ENCODE measurements at places on chromosomes 11 and 22.
A peak's percentile ranks its signal among the peaks of the same experiment; 100 is the strongest.

DNA sequence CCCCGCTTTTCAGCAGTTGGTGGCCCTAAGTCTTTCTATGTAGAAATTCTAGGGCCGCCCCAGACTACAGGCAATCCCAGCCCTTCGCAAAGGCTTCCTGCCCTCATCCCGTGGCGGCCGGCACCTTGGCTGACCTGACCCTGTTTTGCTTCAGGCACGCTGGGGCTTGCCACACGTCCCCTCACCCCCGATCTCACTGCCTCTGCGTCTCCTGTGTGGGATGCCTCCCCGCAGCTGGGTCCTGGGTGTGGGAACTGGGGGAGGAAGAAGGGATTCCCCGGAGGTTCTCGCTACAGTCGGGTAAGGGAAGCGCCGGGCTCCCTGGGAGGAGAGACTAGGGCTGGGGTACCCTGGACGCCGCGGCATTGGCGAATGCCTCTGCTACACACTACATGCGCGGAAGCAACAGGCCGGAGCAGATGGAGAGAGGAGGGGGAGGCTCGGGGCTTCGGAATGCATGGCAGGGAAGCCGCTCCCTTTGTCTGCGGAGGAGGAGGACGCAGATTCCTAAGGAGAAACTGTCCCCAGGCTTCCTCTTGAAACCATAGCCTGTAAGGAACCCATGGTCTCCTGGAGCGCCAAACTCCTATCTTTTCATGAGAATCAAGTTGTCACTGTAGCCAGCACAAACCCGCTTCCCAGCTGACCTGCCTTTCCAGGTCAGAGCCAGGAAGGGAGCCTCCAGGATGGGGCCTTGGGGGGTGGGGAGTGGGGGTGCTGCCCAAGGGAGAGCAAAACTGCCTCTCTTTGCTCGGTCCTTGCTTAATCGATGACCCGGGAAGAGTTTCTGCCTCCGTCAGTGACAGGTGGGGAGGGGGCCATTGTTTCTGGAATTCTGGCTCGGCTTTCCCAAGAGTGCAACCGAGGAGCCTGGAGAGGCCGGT is 1.4 kb downstream of the DTX4 start:
- DNase-seq = no peak

DNA sequence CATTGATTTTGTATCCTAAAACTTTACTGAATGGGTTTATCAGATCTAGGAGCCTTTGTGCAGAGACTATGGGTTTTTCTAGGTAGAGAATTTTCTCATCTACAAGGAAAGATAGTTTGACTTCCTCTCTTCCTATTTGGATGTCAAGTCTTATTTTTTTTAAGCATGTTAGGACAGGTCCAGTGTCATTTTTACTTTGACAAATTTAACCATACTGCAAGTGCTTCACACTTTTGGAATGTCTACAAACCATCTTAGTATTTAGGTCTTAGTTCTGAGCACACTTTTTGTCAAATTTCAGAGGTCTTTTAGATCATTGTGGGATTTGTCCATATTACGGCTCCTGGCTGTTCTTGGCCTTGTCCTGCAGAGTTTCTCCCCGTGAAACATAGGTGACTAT is 715.2 kb upstream of the RAG2 start:
- DNase-seq = no peak

DNA sequence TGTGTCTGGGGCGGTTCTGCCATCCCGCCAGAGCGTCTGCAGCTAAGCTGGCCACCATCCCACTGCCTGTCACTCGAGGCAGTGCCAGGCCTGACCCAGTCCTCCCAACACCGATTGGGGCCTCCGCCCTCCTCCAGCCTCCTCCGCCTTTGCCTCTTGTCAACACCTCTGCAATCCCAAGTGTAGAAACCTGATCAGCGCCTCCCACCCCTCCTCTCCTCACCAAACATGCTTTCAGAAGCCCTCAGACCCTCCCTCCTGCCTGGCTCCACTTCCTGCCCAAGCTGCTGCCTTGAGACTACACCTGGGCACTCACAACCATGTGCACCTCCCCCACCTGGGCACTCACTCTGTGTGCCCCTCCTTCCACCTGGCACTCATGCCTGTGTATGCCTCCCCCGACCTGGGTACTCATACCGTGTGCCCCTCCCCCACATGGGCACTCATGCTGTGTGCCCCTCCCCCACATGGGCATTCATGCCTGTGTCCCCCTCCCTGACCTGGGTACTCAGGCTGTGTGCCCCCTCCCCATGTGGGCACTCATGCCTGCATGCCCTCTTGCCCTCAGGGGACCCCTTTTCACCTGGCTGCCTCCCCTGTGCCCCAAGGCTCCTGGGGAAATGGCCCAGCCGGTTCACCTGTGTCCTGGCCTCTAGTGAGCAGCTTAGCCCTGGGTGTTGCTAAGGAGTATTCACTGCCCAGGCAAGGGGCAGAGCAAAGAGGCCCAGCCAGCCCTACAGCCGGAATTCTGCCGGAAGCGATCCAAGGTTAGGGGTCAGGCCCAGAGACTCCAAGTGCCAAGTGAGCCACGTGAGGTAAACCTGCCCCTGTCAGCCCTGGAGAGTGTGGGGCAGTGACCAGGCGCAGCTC is 5.5 kb upstream of the IFITM10 start:
- DNase-seq = no peak

- no peak for DNase-seq
These were observed 886 bp upstream of the NIPSNAP1 start for GRCh38 chr22:29581799-29582198.

GRCh38 chr22:20639343-20639742 is 131.9 kb downstream of the MED15 start:
- DNase-seq = no peak

DNA sequence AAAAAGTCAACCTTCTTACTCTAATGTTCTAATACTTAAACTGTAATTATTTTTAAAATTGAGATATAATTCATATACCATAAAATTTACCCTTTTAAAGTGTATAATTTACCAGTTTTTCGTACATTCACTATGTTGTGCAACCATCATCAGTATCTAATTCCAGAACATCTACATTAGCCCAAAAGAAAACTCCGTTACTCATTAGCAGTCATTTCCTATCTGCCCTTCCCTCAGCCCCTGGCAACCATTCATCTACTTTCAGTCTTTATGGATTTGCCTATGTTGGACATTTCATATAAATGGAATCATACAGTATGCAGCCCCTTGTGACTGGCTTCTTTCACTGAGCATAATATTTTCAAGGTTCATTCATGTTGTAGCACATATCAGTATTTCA is 22.2 kb downstream of the SGSM3 start:
- no peak for DNase-seq

DNA sequence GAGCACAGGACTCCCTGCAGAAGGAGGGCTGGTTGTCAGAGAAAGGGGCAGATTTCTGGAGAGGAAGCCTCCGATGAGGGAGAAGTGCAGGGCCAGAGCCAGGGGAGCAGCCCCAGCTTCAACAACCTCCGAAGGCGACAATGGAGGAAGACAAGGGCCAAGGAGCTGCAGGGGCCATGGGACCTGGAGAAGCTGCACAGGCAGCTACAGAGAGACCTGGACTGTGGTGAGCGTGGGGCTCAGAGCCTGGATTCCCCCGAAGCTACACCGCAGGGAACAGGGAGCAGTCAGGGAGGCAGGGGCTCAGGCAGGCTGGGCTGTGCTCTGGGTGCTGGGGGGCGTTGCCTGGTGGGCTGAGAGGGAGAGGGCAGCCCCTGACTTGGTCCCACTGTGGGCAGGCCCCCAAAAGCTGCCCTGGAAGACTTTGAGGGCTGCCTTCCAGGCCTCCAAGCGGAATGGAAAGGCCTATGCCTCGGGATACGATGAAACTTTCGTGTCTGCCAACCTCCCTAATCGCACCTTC is 2.4 kb downstream of the TSGA10IP start:
- DNase-seq = no peak

DNA sequence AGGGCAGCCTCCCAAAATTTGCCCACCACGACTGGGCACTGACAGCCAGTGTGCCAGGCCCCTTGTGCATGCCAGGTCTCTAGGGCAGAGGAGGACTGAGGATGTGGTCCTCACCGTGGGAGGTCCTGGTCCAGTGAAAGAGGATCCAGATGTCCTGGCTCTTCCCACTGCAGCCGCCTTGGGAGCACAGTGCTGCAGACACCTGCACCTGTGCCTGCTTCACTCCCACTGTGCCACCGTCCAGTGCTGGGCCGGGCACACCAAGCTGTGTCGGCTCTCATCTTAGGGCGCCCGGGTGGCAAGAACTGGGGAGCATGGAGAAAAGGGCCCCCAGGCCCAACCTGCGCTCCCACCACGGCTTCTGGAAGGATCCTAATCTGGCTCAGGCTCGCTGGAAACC is 1147.1 kb downstream of the BRD1 start:
- no peak for DNase-seq

DNA sequence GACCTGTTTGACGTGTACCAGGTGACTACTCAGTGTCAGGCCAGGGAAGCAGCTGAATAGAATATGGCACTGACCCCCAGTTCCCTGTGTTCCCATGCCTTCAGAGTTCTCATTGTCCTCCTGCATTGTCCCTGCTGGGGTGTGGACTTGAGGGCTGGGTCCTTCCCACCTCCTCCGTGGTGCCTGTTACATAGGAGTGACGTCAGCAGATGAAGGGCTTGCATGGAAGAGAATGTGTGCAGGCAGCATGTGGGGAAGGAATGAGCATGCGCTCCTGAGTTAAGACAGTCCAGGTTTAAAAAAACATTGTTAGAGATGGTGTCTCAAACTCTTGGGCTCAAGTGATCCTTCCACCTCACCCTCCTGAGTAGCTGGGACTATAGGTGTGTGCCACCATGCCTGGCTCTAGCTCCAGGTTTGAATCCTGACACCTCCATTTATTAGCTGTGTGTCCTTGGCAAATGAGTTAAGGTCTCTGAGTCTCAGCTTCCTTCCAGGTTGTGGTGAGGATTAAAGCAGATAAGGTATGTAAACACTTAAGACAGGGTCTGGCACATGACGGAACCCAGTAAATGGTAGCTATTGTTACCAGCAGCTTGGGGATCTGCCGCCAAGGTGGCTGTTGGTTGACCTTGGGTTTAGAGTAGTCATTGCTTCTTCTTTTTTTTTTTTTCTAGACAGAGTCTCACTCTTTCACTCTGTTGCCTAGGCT is 7.5 kb upstream of the SOX10 start:
- no peak for DNase-seq

DNA sequence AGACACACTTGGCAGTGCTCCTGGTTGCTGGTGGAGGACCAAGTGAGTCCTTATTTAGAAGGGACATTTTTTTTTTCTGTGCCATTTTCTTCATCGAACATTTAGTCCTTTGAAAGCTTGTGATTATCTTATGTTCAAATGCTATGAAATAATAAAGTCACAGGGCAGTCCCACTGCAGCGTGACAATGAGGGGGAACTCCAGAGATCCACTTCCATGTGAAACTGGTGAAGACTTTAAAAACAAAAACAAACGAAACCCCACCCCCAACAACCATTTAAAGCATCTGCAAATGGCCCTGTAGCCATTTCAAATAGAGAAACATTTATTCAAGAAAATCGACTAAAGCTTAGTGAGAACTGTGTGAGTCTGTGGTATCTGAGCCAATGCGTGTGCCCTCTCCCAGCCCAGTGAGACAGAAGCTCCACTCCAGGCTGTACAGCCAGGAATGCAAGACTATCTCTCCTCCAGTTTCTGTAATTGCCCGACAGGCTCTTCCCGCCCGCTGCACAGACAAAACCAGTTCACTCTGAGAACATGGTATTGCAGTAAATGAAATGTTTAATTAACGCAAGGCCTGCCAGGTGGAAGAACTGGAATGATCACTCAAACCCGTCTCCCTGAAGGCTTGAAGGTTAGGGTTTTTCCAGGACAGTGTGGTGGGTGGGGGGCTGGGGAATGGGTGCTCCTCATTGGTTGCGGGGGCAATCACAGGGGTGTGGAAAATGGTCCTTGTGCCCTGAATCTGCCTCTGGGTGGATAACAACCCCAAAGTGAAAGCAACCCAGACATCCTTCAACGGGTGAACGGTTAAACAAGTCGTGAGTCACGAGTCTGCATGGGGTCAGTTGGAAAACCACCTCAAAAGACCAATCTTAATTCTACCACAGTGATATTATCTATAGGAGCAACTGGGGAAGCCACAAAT is 8.4 kb downstream of the KRTAP5-6 start:
- DNase-seq = no peak

DNA sequence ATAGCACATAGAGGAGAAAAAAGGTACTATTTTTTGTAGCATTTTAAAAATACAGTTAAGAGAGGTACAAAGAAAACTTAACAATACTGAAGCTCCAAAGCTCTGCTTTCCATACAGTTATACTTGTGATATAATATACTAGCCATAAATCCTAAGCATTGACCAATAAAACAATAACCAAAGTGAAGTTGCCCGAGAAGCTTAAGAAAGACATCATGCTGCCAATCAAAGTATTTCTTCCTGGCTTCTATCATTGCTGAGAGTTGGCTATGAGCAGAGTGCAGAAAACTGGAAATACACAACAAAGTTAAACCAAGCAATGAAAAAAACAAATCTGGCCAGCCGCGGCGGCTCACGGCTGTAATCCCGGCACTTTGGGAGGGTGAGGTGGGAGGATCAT is 84.2 kb downstream of the RBFOX2 start:
- no peak for DNase-seq

- DNase-seq = no peak
These were observed 1.3 kb downstream of the PATE2 start for GRCh38 chr11:125777309-125777708.

GRCh38 chr11:82326853-82327252 is 406.8 kb downstream of the FAM181B start:
- no peak for DNase-seq

DNA sequence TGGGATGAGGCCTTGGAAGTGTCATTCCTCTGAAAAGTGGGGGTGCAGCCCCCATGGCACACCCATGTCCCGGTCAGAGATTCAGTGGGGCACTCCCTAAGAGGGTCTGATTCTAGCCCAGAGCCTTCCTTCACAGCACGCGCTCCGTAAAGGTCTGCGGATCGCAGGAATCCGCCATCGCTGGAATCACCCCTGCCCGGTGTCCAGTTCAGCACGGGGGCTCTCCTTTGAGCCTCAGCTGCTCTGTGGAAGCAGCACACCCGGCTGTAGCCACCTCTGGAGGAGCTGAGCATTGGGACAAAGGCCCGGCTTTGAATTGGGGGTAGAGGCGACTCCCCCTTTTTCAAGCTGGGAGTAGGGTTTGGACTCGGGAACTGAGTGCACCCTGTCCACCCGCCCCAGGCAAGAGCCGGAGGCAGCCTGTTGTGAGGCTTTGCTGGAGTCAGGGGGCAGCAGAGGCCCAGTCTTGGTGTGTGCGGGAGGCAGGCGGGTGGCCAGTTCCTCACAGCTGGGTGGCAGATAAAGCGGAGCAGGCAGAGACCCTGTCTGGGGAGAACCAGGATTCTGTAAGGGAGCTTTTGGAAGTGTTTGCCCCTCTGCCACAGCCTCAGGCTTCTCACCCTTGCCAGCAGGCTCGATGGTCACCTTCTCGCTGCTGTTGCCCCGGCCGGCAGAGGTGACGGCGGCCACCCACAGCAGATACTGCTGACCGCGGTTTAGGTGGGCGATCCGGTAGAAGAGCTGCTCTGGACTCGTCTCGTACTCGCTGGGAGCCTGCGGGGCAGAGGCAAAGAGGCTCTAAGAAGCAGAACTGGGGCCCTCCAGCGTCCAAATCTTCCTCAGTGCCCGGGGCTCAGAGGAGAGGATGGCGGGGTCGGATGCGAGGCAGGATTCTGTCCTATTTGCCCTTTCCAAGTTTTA is 115.9 kb downstream of the CEP164 start:
- DNase-seq = peak; percentile 21
